ENCODE measurements at places on chromosomes 12 and 14. TPM values are rescaled to one million over a fixed set of nuclear protein-coding genes. Genes with fewer than 3 reads are reported as not detected.

The DDN gene
- total RNA-seq: 1.3 TPM

The P2RX2 gene
- not detected for total RNA-seq

The LRP1-AS gene
- not detected for total RNA-seq

The AQP2 gene
- total RNA-seq: not detected

The SOX5 gene
- total RNA-seq: not detected

The TTC6 gene
- total RNA-seq: not detected

The TARBP2 gene
- total RNA-seq: 41.0 TPM

The TAS2R7 gene
- not detected for total RNA-seq

The FAM186B gene
- total RNA-seq: 0.14 TPM

The LGR5 gene
- not detected for total RNA-seq
